ENCODE measurements at places on chromosomes 5 and 9. TPM values are rescaled to one million over a fixed set of nuclear protein-coding genes. Genes with fewer than 3 reads are reported as not detected.
A peak's percentile ranks its signal among the peaks of the same experiment; 100 is the strongest.

- no peaks in the 10 kb centered on the region for H3K36me3 ChIP-seq
- peaks cover 4% of the 10 kb centered on the region for H3K27me3 ChIP-seq
- peak; percentile 10 for DNase-seq
- H3K27ac ChIP-seq: no peak overlapping the region
These were observed 258.8 kb upstream of the ZNF608 start for GRCh38 chr5:125005266-125005665.

DNA sequence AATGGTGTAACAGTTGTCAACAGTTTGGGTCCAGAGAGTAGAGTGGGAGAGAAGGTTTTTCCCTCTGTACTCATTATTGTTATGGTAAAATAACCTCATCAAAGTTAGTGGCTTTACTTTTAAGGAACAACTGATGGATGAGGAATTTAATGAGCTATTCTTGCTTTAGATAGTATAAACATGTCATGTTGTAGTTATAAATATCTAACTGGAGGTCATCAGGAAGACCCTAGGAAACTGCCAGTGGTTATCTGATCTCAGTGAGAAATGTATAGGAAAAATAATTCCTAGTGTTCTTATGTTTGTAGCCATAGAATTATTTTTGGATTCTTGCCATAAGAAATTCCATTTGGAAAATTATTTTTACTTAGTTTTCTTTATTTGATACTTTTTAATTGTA lies 4.1 kb downstream of the ERCC6L2 start:
- peaks cover 36% of the 10 kb centered on the region for H3K36me3 ChIP-seq
- no peaks in the 10 kb centered on the region for H3K27me3 ChIP-seq
- no peak overlapping the region for H3K27ac ChIP-seq
- H3K4me1 ChIP-seq: peaks cover 4% of the 10 kb centered on the region
- no peak overlapping the region for H3K4me3 ChIP-seq
- DNase-seq: no peak

DNA sequence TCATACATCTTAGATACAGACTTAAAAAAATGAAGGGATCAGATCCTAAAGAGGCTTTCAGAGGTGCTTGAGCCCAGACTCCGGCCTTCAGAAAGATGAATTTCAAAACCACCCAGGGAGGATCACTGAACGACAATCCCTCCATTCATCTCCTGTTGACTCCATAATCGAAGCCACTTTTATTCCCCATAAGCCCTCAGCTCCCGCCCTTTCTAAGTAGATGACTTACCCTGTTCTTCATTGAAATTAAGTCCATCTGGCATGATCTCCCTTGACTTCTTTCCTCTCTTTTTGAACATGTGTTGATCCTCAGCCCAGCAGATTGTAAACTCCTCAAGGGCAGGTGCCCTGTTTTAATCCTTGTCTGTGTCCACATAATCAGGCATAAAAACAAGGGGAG lies 50.8 kb upstream of the ASTN2 start:
- no peak overlapping the region for H3K27ac ChIP-seq
- DNase-seq: no peak
- no peaks in the 10 kb centered on the region for H3K27me3 ChIP-seq
- H3K36me3 ChIP-seq: no peaks in the 10 kb centered on the region
- no peak overlapping the region for H3K4me3 ChIP-seq
- no peaks in the 10 kb centered on the region for H3K4me1 ChIP-seq

- H3K4me3 ChIP-seq: no peak overlapping the region
- no peaks in the 10 kb centered on the region for H3K36me3 ChIP-seq
- no peak for DNase-seq
- H3K4me1 ChIP-seq: no peaks in the 10 kb centered on the region
- no peaks in the 10 kb centered on the region for H3K27me3 ChIP-seq
These were observed 240.1 kb downstream of the NR2F1-AS1 start for GRCh38 chr5:93340881-93341280.

DNA sequence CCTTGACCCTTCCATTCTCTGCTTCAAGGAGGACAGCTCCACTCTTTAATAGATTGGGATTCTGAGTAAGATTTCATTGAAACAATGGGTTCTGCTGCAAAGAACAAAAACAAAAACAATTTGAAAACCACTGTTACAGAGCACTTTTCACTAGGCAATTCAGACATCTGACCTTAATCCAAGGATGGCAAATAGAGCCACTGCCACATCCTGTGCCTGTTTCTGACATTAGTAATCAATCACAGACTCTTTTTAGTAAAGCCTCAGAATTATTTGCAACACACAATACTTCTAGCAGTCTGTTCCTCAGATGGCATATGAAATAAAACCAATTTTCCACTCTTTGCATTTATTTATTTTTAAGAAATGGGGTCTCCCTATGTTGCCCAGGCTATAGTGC lies 37.8 kb upstream of the NDFIP1 start:
- H3K4me1 ChIP-seq: peaks cover 3% of the 10 kb centered on the region
- no peak for DNase-seq
- no peak overlapping the region for H3K4me3 ChIP-seq
- H3K27me3 ChIP-seq: no peaks in the 10 kb centered on the region
- no peaks in the 10 kb centered on the region for H3K36me3 ChIP-seq
- H3K27ac ChIP-seq: no peak overlapping the region

- H3K4me3 ChIP-seq: no peak overlapping the region
- no peak overlapping the region for H3K27ac ChIP-seq
- DNase-seq: no peak
- H3K27me3 ChIP-seq: no peaks in the 10 kb centered on the region
- H3K36me3 ChIP-seq: no peaks in the 10 kb centered on the region
- H3K4me1 ChIP-seq: no peaks in the 10 kb centered on the region
These were observed 9.0 kb downstream of the DBH start for GRCh38 chr9:133645021-133645765.

- H3K4me1 ChIP-seq: no peaks in the 10 kb centered on the region
- no peak overlapping the region for H3K27ac ChIP-seq
- H3K4me3 ChIP-seq: no peak overlapping the region
- DNase-seq: no peak
- H3K27me3 ChIP-seq: no peaks in the 10 kb centered on the region
- no peaks in the 10 kb centered on the region for H3K36me3 ChIP-seq
These were observed 147.2 kb downstream of the PDE4D start for GRCh38 chr5:59746241-59746765.

DNA sequence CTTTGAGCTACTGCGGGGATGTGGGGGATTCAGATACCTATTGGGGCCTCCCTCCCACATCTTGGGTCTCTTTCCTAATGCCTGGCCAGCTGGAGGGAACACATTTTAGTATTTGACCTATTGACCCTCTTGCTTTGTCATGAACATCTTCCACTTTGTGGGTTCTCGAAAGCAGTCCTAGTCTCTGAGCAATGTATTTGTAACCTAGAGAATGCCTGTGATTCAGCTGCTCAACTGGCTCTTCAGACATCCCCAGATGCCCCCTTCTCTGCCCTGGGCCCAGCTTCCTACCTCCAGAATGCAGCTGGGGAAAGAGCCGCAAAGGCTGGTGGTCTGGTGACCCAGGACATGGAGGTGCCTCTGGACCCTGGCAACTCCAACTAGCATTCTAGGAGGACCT lies 32.2 kb downstream of the APTX start:
- DNase-seq: no peak
- H3K36me3 ChIP-seq: peaks cover 25% of the 10 kb centered on the region
- no peaks in the 10 kb centered on the region for H3K27me3 ChIP-seq
- no peaks in the 10 kb centered on the region for H3K4me1 ChIP-seq

DNA sequence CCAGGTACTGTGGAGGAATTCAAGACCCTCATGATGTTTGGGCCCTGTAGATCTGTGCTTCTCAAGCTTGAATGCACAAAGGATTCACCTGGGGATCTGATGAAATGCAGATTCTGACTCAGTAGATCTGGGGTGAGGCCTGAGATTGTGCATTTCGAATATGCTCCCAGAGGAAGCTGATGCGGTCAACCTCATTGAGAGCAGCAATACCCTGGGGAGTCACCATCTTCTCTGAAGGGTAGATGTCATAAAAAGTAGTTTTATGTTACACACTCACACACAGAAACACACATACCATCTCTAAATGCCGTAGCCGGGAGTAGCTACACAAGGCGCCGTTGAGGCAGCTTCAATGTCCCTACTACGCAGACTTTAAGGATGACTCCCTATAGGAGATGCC lies 55.8 kb upstream of the CPEB4 start:
- no peaks in the 10 kb centered on the region for H3K27me3 ChIP-seq
- H3K4me3 ChIP-seq: peak overlapping the region; percentile 14
- peaks cover 68% of the 10 kb centered on the region for H3K4me1 ChIP-seq
- H3K27ac ChIP-seq: peak overlapping the region; percentile 51

- DNase-seq: peak; percentile 5
- peaks cover 5% of the 10 kb centered on the region for H3K27me3 ChIP-seq
- peak within 1 kb of the TSS; percentile 65 for H3K4me3 ChIP-seq
- H3K4me1 ChIP-seq: peaks cover 20% of the 10 kb centered on the region
- no peaks in the 10 kb centered on the region for H3K36me3 ChIP-seq
These were observed at the start of gene ANKDD1B for GRCh38 chr5:75611311-75612225. Gene ANKDD1B (plus strand): TSS chr5:75611453. CDS start chr5:75611635, 182 bp downstream.

- no peaks in the 10 kb centered on the region for H3K36me3 ChIP-seq
- no peak for DNase-seq
- H3K27ac ChIP-seq: no peak overlapping the region
- H3K27me3 ChIP-seq: no peaks in the 10 kb centered on the region
These were observed 12.6 kb downstream of the ZNF462 start for GRCh38 chr9:106875529-106875928.

DNA sequence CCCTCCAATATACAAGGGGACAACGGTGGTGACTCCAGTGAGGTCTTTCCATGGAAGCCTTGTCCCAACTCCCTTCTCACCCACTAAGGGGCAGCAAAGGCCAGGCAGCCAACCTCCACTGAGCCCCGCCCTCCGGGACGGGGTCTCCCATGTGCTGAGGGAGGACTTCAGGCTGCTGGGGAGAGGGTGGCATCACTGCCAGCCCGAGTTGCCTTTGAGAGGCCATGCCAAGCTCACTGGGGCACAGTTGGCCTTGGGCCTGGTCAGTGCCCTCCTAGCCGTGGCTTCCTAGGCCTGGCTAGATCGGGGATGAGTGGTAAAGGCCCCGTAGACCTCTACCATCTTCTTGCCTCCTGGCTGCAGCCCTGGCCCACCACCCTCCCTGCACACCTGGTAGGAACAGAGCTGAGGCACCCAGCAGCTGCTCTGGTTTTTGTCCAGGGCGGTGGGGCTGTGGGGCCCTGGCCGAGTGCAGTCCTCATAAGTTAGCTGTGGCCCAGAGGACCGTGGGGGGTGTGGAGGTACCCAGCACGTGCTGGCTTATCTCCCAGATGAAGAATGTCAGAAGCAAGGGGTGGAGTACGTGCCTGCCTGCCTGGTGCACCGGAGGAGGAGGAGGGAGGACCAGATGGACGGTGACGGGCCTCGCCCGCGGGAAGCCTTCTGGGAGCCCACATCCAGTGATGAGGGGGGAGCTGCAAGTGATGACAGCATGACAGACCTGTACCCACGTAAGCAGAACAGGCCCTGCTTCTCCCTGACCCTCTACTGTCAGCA lies 3.2 kb downstream of the SURF2 start:
- no peaks in the 10 kb centered on the region for H3K27me3 ChIP-seq
- no peak overlapping the region for H3K4me3 ChIP-seq
- peaks cover 27% of the 10 kb centered on the region for H3K4me1 ChIP-seq
- peaks cover 43% of the 10 kb centered on the region for H3K36me3 ChIP-seq
- no peak overlapping the region for H3K27ac ChIP-seq

DNA sequence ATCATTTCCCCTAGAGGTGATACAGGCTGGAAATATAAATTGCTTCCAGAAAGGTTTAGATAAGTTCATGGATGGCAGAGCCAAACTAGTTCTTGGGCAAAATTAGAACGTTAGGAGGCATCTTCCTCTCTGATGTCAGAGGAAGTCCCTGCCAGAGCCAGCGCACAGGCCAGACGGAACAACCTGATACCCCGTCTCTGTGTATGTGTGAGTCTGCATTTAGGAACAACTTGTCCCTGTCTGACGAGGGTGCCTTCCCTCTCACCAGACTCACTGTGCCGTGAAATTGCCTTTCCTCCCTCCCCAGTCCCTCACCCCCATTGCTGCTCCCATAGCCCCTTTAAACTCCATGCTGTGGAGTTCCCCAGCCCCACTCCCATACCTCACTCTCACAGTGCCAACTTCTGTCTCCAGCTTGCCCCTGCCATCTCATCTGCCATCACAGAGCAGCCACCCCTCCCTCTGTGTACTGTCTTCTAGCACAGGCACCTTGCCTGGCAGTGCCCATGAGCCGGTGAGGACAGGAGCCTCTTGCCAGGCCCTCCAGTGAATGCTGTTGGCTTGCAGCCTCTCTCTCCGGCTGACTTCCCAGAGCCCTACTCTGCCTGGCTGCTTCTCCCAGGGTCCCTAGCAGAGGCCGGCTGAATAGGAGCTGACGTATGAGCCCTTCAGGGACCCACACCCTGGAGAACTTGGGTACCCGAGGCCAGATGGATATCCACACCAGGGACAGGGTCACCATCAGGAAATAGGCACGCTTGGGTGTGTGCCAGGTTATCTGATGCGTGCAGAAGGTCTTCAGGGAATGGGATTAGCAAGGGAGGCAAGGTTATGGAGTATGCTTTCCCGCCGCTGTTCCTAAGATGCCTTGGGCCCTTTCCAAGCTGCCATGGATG lies 26.7 kb downstream of the UNC5A start:
- no peak overlapping the region for H3K4me3 ChIP-seq
- no peaks in the 10 kb centered on the region for H3K36me3 ChIP-seq
- no peaks in the 10 kb centered on the region for H3K27me3 ChIP-seq

- H3K27ac ChIP-seq: no peak overlapping the region
- H3K27me3 ChIP-seq: no peaks in the 10 kb centered on the region
- peaks cover 26% of the 10 kb centered on the region for H3K4me1 ChIP-seq
- DNase-seq: peak; percentile 83
- no peaks in the 10 kb centered on the region for H3K36me3 ChIP-seq
- H3K4me3 ChIP-seq: no peak overlapping the region
These were observed 15.6 kb upstream of the BICD2 start for GRCh38 chr9:92780206-92780605.

DNA sequence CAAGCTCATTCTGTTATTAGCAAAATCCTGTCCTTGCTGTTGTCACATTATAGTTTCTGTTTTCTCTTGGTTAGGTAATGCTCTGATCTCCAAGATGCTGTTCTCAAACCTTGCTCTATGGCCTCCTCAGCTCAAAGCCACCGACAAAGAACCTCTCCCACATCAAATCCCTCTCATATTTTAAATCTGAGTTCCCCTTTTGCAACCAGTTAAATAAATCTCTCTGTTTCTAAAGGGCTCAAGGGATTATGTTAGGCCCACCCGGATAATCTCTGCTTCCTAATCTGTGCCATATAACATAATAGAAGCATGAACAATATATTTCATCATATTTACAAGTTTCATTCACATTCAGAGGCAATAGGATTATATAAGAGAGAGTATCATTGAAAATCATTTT lies 286.0 kb downstream of the CYLC2 start:
- no peaks in the 10 kb centered on the region for H3K4me1 ChIP-seq
- H3K27ac ChIP-seq: no peak overlapping the region
- no peaks in the 10 kb centered on the region for H3K36me3 ChIP-seq
- H3K4me3 ChIP-seq: no peak overlapping the region
- no peaks in the 10 kb centered on the region for H3K27me3 ChIP-seq

DNA sequence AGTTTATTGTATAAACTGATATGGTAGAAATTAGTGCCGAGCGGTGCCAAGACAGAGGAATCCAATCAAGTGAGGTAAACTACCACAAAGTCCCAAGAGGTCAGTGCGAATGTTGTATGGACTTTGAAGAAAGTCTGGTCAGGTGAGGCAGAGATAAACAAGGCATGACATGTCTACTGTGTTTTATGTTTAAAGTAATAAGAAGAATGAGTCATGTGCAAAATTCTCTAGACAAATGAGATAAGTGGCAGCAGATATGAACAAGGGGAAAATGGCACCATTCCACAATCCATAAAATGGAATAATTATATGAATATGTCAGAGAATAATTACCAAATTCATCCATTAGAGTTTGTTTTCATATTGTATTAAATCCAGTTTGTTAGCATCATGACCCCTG lies 364.1 kb upstream of the CCNH start:
- no peak overlapping the region for H3K27ac ChIP-seq
- H3K4me3 ChIP-seq: no peak overlapping the region
- H3K27me3 ChIP-seq: peaks cover 9% of the 10 kb centered on the region
- no peak for DNase-seq

Gene PCDHGA1
- polyA plus RNA-seq: not detected

Gene UNC5A
- not detected for polyA plus RNA-seq

Gene FBLL1
- 0.08 TPM for polyA plus RNA-seq

Gene PHF24
- not detected for polyA plus RNA-seq

Measured in CD14-positive monocyte (primary cell).